ENCODE measurements at places on chromosomes 5 and 9.

DNA sequence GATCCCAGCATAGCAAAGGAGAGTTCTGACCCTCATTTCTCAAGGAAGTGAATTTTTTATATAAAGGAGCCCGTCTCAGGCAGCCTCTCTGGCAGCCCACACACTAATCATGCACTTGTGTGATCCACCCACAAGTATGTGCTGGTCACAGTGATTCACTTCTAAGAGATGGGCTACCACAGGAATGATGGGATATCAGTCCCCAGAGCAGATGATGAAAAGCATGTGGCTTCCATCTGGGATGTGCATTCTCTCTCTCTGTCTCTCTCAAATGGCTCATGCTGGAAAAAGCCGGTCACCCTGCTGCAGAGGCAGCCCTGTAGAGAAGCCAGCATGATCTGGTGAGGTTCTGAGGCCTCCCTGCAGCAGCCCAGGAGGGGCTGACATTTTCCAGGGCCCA, 74.2 kb upstream of the ADCY2 start:
- peak; percentile 66 for DNase-seq

DNA sequence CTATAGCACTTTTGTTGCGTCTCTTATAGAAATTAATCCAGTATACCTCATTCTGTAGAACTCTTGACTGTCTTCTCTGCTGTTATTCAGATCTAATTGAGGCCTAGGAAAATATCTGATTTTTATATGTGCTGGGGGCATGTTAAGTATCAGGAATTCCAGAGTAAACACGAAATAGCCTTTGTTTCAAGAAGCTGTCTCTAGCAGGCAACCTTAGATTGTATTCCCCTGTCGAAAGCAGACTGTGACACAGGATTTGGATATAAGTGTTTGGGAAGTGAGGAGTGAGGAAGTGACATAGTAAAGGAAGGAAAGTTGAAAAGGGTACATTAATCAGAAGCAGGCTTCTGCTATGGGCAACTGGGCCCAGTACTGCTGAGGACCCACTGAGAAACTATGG, 72.1 kb upstream of the RASA1 start:
- peak; percentile 6 for DNase-seq

GRCh38 chr9:32264170-32264864, 120.1 kb upstream of the ACO1 start:
- DNase-seq, result peak; percentile 71

DNA sequence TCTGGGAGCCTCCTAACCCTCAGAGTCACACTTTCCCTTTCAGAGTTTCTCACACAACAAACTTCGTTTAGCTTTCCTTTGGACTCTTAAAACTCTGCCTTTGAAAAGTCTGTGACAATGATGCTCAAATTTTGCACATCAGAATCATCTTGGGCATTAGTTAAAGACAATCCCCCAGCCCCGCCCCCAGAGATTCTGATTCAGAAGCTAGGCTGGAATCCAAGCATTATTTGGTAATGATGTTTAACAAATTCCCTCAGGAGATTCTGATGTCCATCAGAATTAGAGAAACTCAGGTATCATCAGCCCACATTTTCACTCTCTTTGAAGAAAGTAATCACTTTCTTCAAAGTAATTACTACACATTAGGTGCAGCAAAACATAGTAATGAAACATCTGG, 9.6 kb upstream of the PLPP1 start:
- peak; percentile 41 for DNase-seq

DNA sequence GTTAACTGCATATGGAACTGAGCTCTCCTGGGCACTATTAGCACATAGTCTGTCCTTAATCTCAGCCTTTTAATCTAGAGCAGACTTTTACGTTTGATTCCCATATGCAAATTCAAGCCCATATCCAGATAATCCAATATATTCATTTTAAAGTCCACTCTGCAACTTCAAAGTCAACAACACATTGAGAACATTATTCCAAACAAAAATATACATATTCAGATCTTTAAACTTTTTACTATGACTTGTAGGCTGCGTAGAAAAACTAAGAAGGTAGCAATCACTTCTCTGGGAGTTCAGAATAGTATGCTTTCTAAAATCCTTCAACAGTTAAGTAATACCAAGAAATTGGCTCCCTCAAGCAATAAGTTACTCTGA, 499.4 kb downstream of the SPATA31D1 start:
- no peak for DNase-seq

- DNase-seq, result no peak
These were observed 89.9 kb downstream of the SIL1 start for GRCh38 chr5:139108063-139108824.

GRCh38 chr5:135934939-135935338, 19.8 kb downstream of the LECT2 start:
- DNase-seq, result no peak

GRCh38 chr9:97556721-97557605, 55.5 kb downstream of the TMOD1 start:
- no peak for DNase-seq

DNA sequence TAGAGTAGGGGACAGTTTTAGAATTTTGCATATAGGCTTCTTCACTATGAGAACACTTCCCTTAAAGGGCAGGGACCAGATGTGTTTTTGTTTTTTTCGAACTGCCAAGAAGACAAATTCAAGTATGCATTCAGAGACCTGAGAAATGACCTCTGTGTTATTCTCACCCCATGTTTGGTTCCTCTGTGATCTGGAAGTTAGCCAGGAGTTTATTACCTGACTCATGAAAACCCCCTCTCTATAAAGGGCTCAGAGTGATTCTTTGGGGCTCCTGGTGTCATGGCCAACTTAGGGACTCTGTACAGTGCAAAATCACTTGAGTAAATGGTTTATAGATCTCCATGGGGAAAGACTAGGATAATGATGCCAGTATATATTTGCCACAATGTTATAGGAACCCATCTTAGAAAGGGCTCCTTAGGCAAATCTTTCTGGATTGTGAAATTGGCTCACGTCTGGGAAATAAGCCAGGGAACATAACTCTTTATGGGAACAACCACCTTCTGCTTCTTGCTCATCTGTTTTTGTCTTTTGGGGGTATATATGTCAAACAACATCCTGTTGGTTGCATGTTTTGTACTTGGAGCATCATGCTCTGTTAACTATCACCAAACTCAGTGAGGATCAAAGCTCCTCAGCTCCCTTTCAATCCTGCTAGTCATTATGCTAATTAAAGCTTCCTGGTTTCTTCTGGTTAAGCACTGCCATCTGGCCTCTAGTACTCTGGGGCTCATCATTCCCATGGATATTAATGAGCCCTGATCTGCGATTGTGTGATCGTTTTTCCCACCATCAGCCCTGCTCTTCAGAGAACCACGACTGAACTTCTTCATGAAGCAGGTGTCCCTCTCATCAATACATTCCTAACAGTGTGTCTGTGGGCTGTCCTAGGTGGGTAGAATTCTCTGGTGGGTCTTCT, 173.4 kb upstream of the CDH12 start:
- no peak for DNase-seq

GRCh38 chr9:73294336-73294735, 142.7 kb downstream of the ANXA1 start:
- DNase-seq, result no peak

DNA sequence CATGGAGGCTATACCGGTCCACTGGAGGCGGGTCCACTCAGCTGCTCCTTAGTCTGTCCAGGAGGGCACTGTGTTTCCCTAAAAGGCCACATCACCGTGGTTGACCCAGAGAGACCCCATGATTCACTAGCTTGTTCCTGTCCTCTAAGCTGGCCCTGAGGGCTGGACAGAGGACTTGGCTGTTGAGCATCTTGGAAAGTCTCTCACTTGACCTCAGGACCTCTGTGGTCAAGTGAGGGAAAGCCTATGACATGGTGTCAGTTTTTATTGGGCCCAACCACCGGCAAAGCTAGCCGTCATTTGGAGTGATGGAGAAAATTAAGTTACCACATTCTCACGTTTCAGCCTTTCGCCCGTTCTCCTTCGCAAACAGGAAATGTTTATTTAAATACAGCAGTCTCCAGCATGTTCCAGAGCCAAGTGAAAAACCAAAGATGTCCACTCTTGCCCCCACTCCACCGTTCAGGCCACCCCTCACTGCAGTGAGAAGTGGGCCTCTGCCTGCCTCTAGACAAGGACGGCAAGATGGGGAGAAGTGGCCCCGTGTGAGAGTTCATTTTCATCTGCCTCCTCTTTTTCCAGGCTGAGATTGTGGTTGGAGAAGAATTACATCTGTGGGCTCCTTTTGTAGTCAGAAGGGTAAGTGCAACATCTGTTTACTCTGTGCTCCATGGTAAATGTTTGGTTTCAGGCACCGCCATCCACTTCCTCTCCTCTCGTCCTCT, 4.4 kb downstream of the SLIT3 start:
- peak; percentile 99 for DNase-seq

DNA sequence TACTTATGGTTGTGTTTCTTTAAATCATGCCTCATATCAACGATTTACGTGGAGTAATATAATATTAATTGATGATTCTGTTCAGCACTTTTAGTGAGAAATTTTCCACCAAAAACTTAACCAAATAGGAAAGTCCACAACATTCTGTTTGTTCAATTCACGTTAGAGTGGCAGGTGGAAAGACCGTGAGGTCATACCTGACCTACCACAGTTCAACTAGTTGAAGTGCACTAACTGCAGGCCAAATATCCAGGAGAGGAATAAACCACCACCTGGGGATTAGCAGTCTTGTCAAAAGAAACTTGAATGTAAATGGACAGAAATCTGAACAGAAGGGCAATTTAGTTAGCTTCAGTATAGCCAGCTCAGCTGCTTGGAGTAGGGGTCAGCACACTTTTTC, 577.7 kb downstream of the KIF4B start:
- DNase-seq, result no peak

- no peak for DNase-seq
These were observed 382.9 kb downstream of the MAT2B start for GRCh38 chr5:163888366-163888765.

- DNase-seq, result no peak
These were observed 74.0 kb upstream of the SLC25A51 start for GRCh38 chr9:37977851-37978480.

- DNase-seq, result no peak
These were observed 256.0 kb downstream of the TMEM167A start for GRCh38 chr5:82820961-82821845.

DNA sequence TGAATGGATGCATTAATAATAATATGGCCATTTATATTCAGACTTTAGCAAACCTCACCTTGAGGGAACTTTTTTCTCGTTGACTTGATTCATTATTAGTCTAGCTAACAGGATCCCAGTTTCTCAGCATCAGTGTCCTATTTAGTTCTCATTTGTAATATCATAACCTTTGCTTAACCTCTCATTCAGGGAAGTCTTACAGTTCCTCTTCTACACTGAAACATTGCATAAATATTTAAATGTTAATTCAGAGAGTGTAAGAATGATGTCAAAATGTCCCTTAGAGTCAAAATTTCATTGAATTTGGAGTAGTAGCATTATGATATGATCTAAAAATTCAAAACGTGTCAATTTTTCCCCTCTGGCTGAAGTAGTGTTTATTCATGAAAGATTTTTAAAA, 650.1 kb downstream of the EFNA5 start:
- DNase-seq, result no peak

DNA sequence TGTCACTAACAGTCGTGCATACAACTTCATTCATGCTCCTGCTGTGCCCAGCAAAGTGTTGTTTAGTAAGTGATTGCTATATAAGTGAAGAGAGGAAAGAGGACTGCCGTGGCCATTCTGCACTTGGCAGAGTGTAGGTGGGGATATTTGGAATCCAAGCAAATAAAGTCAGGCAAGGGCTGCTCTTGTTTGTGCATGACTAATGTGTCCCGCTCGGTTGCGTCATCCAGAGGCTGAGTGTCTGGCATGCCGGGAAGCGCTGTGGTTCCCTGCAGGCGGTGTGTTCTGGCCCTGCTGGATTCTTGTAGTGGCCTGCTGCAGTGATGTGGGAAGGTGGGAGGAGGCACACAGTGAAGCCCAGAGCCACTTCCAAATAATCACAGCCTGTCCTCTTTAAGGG, 136.9 kb upstream of the ANKH start:
- DNase-seq, result peak; percentile 97

DNA sequence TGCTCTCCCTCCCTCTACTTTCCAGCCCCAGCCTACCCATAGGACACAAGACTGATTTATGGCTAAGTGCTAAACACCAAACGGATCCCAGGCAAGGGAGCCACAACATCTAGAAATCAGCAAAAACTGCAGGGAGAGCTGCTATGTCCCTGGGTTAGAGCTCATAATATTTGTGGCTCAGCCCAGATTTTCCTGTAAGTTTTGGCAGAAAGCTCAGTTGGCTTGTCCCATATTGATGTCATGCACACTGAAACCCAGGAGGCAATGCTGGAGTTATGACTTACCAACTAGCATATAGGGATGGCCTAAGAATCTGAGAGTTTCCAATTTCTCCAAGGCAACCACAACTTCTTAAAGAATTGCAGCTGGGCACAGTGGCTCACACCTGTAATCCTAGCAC, 44.7 kb upstream of the MYOT start:
- no peak for DNase-seq

GRCh38 chr9:117704024-117704575, at the start of gene TLR4:
TSS of gene TLR4 (plus strand) at chr9:117704403. CDS start at chr9:117704473, 70 bp downstream.
- DNase-seq, result peak; percentile 95

- DNase-seq, result no peak
These were observed 39.1 kb upstream of the CTNNAL1 start for GRCh38 chr9:109052416-109052815.

DNA sequence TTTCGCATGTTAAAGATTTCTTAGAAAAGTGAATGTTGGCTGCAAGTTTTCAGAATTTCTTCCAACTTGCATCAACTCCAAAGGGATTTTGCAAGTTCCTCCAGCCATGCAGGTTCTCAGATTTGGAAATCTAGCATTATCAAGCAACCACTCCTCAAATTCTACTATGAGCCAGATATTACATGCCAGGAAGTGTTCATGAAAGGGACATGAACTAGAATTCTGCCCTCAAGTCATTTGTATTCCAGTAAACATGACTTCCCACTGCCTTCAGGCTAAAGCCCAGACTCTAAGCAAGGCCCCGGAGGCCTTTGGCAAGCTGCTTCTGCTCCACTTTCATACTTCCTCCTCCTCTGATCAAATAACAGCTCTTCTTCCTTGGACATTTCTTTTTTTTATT, 111.3 kb upstream of the PAPPA start:
- no peak for DNase-seq

GRCh38 chr5:176647843-176648473, 674 bp downstream of the TSPAN17 start:
- peak; percentile 24 for DNase-seq

GRCh38 chr5:75707911-75708509, 9.2 kb downstream of the POC5 start:
- DNase-seq, result peak; percentile 64

GRCh38 chr9:134413112-134413715, 87.0 kb downstream of the RXRA start:
- DNase-seq, result no peak

DNA sequence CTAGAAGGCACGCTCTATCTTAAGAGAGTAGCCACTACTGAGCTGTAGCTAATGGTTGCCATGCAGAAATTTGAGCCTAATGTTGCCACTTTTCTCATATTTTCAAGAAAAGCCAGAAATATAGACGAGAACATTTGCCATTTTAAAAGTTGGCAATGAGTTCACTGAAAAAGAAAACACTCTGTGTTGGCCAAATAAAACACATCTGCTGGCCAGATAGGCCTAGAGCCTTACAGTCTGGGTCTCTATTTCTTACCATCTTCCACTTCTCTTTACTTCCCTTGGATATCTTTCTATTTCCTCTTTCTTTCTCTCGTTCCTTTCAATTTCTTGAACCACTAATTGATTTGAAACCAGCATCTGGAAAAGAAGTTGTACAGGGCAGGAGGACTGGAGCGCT, 36.6 kb upstream of the VCAN start:
- no peak for DNase-seq

GRCh38 chr9:98291820-98292219, 36.4 kb upstream of the TBC1D2 start:
- DNase-seq, result no peak
